ENCODE measurements at places on chromosomes 12 and 14.
A peak's percentile ranks its signal among the peaks of the same experiment; 100 is the strongest.

DNA sequence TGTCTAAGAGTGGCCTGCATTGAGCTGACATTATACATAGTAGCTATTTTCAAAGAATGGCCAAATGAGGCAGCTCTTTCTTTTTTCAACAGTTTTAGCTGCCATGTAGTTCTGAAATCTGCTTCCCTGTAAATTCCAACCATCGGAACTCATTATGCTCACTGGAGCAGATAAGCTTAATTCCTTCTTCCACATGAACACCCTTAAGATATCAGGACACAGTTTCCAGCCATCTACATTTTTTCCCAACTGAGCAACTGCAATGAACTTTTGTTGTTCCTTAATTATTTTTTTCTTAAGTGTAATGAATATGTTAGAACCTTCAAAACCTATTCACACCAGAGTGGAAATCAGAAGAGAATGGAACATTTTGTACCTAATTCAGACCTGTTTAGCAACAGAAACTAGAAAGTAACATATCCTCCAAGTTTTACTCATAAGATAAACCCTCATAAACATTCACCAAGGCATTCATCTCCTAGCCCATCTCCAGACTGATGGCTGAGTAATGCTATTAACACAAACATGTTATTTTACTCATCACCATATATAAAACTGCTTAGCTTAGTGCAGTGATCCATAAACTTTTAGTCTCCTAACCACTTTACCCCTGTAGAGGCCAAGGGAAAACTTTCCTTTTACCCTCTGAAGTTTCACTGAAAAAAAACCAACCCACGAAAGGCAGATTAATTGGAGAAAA, 296.1 kb upstream of the SYT1 start:
- DNase-seq, result no peak

DNA sequence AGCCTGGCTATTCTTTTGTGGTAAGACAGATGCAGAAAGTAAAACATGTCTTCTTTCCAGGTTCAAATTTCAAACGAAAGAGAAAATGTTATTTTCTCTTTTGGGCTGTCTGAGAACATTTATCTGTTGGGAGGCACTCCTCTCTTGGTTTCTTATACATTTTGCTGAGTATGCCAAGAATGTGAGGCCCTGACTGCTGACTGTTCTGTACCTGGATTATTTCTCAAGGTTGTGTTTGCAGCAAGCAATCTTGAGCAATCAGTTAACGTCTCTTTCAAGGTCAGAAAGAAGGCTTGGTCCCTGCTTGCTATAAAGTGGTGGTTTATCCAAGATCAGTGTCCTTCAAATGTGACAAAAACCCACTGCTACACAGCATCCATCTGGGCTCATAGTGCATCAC, 9.8 kb downstream of the SSTR1 start:
- no peak for DNase-seq

DNA sequence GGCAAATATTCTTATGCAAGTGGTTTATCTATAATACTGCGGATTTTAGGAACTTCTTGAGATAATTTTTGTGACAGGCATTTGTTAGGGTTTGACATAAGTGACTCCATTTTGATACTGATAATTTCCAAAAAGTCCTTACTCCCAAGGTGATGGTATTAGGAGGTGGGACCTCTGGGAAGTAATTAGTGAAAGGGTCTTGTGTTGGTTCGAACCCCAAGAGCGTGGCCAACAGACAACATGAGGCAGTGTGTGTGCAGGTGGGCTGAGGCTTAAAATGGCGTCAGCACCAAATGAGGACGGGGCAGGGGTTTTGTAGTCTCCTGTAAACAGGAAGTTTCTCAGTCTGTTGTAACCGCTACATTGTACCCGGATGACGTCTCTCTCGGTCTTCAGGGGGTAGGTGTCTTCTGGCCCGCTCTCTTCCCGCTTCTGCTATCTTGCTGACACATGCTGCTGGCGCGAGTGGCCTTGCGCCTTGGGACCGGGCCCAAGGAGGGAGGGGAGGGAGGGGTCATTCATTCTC, 1.7 kb upstream of the C12orf43 start:
- DNase-seq, result no peak

DNA sequence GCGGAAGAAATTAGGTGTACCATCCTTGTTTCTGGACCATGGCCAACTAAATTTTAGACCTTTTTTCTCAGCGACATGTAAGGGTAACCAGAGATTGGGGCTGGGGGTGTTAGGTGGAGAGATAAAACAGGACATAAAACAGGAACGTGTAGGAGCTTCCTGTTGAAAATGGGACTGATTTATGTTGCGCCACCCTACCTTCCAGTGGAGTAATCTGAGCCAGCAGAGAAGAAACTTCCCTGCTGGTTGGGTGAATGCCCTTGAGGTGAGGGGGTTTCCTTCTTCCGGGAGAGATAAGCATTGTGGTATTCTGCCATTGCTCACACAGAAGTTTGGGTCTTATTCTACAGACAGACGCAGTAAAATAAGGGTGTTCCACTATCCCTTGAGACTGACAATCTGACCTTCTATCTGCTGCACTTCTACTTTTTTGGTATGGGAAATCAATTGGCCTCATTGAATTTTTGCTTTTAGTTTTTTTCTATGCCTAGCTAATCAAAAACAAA, 417.6 kb downstream of the PCNX1 start:
- DNase-seq, result peak; percentile 49

- no peak for DNase-seq
Measured at GRCh38 chr12:126361804-126362203, 1296.6 kb downstream of the AACS start.

DNA sequence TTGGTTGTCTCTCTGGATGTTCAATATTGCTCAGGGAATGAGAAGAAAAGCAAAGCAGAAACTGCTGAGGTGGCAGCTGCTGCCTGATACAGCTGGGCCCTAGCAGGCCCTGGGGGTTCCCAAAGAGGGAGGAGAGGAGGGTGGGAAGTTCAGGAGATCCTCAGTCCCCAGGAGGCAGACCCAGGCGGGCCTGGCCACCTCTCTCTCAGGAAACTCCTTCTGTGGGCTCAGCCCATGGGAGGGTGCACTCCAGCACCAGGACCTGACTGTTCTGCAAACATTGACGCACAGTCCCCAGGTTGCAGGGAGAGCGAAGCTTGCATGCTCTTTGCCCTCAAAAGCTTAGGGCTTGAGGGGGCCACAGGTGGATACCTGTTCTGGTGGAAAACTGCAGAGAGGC, 29.6 kb downstream of the IRF2BPL start:
- no peak for DNase-seq

- DNase-seq, result no peak
Measured at GRCh38 chr12:66119229-66119869, 11.2 kb downstream of the LLPH start.

DNA sequence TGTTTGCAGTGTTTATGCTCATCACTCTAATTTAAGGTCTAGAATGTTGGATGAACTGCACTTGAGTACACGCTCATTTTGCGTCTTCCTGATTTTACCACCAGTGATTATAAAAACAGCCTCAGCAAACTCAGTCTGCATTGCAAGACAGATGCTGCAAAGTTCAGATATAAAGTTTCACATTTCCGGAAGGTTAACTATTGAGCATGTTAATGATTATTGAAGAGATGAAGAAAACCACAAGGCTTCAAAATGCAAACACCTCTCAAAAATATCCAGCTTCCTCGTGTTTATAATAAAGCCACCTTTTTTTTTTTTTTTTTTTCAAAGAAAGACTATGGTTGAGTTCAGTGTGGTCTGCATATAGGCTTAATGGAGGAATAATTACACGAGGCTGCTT, 92.1 kb upstream of the BMP4 start:
- no peak for DNase-seq

DNA sequence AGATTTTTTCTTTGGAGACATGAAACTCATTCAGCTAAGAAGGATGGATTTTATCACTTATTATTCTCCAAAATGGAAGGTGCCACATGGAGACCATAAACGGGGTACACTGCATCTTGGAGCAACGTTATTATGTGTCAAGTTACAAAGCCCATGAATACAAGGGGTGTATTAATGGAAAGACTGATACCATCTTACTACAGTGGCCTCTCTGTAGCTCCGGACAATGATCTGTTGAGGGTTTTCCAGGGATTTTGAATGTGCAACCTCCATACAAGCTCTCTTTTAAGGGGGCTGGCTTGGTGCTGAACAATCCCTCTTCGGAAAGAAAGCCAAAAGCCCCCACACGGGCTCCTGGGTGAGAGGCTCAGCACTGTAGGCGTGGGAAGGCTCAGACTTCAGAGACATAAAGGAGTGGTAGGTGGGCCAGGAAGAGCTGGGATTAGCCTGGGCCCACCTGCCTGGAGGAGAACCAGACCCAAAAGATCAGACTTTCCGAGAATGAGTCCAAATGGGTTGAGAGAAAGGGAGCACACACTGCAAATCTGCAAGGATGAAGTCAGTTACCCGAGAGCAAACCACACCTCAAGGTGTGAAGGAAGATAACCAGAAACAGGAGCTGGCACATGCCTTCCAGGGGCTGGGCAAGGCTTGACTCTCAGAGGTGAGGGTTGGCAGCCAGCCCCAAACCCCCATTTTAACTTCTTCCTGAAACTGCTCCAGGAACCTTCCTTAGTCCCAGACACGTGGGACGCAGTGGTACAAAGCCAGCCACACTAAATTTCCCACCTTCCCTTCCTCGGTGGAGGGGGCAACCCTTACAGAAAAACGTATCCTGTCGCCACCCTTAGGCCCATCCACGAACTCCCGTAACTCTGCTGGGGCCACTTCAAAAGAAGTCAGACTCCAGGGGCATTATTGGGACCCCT, 1.5 kb downstream of the VPS37B start:
- DNase-seq, result no peak

DNA sequence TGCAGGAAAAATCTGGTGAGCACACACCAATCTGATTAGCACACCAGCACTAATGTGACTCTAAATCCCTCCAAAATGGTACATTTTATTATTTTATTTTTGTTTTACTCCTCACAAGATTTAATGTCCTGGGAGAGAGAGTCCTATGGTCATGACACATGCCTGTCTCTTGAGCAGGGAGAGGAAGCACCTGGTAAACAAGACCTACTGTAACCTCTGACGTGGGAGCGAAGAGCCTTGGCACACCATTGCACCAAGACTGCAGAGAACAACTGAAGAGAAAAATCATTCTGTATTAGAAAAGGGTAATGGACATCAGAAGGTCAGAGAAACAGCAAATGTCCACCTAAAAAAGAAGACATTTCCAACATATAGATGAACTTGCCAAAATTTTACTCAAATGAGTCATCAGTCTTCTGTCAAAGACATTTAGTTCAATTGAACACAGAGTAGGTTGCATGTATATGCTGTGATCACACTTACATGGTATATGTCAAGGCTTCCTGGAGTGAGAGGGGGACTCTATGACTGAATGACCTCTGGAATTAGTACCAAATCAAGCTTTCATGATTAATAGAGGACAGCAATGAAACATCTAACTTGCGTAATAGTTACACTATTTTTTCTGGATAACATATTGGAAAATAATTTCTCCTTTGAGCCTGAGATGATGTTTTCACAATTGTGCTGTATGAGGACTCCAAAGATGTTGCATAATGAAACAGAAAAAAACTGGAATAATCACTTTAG, 186.9 kb upstream of the FLRT2 start:
- DNase-seq, result no peak

- no peak for DNase-seq
Measured at GRCh38 chr14:90579816-90580215, 183.0 kb downstream of the CALM1 start.

- no peak for DNase-seq
Measured at GRCh38 chr14:36829547-36829946, 167.9 kb downstream of the PAX9 start.

GRCh38 chr12:82486524-82487235, 128.4 kb downstream of the METTL25 start:
- DNase-seq, result no peak

GRCh38 chr14:39432619-39433451, 602 bp upstream of the FBXO33 start:
- peak; percentile 83 for DNase-seq

- no peak for DNase-seq
Measured at GRCh38 chr12:122084857-122085405, 6.4 kb downstream of the MLXIP start.

DNA sequence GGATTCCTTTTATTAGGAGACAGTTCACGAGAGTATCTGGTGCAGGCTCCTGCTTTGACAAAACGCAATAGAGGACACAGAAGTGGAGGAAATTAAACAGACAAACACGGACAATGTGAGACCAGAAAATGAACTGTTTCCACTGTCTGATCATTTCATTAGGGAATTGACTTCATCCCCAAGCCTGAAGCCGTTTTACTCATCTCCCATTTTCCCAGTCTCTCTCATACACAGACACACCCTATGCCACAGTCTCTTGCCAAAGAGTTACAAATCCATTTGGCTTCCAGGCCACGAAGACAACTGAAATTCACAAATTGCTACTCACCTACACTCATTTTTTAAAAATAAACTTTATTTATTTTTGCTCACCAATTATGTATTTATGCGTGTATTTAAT, 1087.8 kb upstream of the TMEM132C start:
- no peak for DNase-seq

GRCh38 chr12:66799551-66799950, 120.7 kb upstream of the GRIP1 start:
- DNase-seq, result no peak

- DNase-seq, result peak; percentile 58
Measured at GRCh38 chr12:131828671-131829355, 620 bp downstream of the MMP17 start.

- DNase-seq, result no peak
Measured at GRCh38 chr12:30448038-30448437, 247.6 kb downstream of the IPO8 start.

GRCh38 chr14:59341858-59342477, 123.2 kb downstream of the GPR135 start:
- no peak for DNase-seq

DNA sequence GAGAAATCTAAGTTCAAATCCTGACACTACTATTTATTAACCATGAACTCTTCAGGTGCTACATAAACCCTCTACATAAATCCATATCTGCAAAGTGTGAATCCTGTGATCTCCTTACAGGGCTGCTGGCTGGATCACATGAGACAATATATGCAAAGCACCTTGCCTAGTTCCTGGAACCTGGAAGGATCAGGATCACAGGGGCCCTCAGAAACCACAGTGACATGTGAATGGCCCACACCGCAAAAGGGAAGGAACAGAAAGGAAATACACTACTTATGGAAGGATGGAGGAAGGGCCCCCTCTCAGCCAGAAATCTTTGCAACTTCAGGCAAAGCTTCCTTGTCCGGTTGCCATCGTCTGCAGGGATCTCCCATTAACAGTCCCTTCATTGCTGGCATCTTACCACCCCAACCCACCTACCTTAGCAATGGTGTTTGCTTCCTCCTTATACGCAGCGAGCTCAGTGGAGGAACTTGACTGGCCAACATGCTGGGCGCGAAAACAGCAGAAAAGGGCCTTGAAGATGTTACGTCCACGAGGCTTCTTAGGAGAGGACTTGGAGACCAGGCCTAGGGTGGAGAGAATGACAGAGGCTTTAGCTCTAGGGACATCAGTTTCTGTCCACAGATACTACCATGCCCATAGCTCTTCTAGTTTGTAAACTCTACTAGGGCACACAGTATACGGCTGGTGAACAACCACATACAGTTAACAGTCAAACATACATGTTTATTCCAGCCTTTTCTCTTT, 10.7 kb upstream of the AVIL start:
- no peak for DNase-seq

DNA sequence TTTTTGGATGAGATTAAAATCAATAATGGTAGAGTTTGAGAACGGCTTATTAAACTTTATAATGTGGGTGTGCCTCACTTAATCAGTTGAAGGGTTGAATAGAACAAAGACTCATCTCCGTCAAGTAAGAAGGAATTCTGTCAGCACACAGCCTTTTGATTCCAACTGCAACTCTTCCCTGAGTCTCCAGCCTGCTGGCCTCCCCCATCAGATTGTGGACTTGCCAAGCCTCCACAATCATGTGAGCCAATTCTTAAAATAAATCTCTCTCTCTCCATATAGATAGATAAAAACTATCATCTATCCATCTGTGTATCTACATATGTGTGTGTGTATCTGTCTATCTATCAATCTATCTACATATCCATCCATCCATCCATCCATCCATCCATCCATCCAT, 127.4 kb upstream of the BTG1 start:
- no peak for DNase-seq

Measured in GM20000 (cell line).